ENCODE measurements at places on chromosomes 5 and 9. TPM values are rescaled to one million over a fixed set of nuclear protein-coding genes. Genes with fewer than 3 reads are reported as not detected.

The GABRA1 gene
- not detected for total RNA-seq

The OBP2B gene
- not detected for total RNA-seq

The SLC6A19 gene
- not detected for total RNA-seq

The NR4A3 gene
- total RNA-seq = 216 TPM

The LRRC19 gene
- total RNA-seq = not detected

The REEP2 gene
- total RNA-seq = 2.0 TPM

The DNM1 gene
- 25.8 TPM for total RNA-seq

The RORB gene
- total RNA-seq = 1.8 TPM

The PTGDS gene
- total RNA-seq = 76.9 TPM

The RNF20 gene
- total RNA-seq = 14.2 TPM

The CORO2A gene
- 2.8 TPM for total RNA-seq

The PTGR1 gene
- total RNA-seq = 38.3 TPM

The BARHL1 gene
- not detected for total RNA-seq

The PLAC8L1 gene
- not detected for total RNA-seq

The GAPT gene
- 6.1 TPM for total RNA-seq

The ECSCR gene
- 57.4 TPM for total RNA-seq

The DIAPH1 gene
- 45.7 TPM for total RNA-seq

DNA sequence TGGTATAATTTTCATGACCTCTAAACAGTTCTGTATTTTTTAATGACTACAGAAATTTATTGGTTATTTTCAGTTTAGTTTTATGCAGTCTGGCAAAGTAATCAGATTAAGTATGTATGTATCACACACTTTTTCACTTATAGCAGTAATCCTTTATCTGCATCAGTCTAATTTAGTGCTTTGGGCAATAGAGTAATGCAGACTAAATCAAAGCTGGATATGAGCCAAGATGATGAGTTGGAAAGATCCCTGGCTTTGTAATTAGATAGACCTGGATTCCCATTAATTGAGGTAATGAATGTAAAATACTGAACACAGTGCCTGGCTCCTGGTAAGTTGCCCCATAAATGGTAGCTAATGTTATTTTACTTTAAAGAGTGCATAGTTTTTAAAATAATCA, 215.4 kb upstream of the TLX3 start:
- no peak for DNase-seq

- no peak for DNase-seq
Observed at GRCh38 chr9:86648156-86648827, 294.1 kb upstream of the TUT7 start.

DNA sequence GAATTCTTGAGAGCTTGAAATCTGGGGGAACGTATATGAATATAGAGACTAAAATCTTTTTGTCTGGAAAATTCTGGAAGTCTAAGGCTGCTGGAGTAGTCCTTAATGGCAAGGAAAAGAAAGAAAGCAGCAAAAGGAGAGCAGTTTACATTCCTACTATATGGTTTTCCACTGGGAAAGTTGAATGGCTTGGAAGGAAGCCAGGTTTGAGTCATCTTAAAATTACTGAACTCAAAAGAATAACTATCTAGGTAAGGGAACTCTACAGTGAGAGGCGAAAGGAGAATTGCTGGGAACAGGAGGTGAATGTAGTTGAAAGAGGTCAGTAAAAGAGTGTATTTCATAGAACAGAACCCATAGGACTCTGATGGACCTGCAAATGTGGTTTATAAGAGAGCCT, 258.1 kb upstream of the EDIL3 start:
- DNase-seq = no peak

DNA sequence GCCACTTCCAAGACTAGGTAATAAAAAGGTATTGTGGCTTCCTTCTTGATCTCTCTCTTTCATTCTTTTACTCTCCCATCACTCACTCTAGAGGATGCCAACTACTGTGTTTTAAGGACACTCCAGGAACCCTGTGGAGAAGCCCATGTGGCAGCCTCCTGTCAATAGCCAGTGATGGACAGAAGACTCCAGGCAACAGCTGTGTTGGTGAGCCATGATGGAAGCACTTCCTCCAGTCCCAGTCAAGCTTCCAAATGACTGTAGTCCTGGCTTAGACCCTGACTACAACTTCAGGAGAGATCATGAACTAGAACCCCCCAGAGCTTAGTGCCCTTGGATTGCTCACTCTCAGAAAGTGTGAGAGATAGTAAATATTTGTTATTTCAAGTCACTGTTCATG, 123.9 kb downstream of the PPP2R2B start:
- DNase-seq = no peak

GRCh38 chr9:8268881-8269280, 469.3 kb upstream of the DMAC1 start:
- DNase-seq = no peak

DNA sequence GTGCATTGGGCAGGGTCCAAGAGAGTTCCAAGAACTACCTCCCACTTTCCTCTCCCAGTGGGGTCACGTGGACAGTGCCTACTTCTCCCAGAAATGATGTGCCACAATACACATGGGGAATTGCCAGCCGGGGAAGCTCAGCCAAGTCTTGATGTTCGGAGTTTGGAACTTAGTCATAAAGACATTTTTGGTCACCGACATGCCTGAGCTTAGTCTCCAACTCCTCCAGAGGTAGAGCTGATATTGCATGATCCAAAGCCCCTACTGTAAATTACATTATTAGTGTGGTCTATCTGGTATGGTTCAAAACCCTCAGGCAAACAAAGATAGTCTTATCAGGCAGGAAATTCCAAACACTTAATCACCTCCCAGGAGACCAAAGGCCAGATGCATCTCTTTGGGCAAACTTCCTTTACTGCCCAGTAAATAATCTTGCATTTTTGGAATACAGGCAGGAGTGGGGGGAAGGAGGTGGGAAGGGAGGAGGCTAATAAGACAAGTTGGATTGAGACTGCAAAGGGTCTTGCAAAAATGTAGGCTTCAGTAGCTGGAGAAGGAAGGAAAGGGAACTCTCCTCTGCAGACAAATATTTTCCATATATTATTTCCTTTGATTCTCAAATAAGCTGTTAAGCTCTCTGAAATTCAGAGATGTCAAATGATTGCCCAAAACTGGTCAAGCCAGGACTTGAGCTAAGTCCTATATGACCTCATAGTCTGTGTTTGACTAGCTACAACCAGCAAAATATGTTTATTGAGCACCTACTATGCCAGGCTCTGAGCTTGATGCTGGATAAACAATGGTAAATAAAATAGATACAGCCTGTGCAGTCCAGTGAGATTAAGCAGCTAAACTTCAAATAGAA, 99.4 kb downstream of the DRD1 start:
- no peak for DNase-seq

DNA sequence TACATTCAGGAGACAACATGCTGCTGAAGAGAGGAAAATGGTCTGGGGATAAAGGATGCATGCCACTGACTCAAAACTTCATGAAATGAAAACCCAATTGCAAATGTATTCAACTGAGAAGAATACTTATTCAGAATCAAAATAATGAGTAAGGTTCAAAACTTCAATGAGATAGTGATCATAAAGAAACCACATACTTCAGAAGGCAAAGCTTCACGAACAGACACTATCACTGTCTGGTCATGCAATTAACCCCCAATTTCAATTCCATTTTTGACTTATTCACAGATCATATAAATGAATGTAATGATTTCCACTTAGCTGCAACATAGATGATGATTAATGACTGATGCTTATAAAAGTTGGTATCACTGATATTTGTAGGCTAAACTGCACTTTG, 33.0 kb upstream of the CTNNAL1 start:
- no peak for DNase-seq

- DNase-seq = no peak
Observed at GRCh38 chr9:113154471-113154870, 3.7 kb downstream of the SLC31A2 start.

GRCh38 chr5:52825826-52826225, 38.1 kb downstream of the ITGA1 start:
- no peak for DNase-seq

GRCh38 chr5:111296570-111296969, 72.4 kb downstream of the CAMK4 start:
- DNase-seq = no peak

DNA sequence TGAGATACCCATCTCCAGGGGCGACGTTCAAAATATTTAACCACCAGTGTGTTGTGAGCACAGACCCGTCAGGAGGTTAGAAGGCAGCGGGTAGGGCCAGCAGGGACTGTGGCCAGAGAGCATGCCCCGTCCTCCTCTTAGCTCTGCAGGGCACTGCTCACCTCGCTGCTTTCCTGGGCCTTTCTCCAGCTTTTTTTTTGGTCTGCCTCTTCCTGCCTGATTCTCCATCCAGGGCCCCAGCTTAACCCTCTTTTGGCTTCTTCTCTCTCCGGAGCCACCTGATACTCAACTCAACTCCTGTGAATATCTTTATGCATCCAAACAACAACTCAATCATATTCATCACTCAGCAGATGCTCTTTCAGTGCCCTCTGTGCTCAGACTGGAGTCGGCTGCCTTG, 44.0 kb downstream of the TMOD1 start:
- DNase-seq = no peak

- DNase-seq = no peak
Observed at GRCh38 chr5:95261437-95262175, 23.3 kb downstream of the MCTP1 start.

- DNase-seq = no peak
Observed at GRCh38 chr5:122258241-122258640, 53.8 kb upstream of the SNCAIP start.

DNA sequence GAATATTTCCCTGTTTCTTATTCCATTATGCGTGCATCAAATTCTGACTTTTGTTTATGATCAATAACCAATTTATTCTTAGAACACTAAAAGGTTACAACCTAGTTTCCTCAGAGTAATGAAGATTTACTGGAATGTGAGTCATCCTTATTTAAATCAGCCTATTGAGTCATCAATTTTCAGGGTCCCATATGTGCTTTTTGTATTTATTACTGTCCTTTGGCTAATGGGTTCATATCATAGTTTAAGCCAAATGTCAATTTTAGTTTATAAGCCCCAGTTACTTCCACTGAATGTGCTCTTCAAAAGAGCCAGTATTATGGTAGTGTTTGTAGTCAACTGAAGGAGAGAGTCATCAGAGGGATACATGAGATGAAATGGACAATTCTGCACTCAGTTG, 359.2 kb downstream of the PRR16 start:
- DNase-seq = no peak

GRCh38 chr5:137587919-137588318, 88.8 kb upstream of the SPOCK1 start:
- DNase-seq = no peak

DNA sequence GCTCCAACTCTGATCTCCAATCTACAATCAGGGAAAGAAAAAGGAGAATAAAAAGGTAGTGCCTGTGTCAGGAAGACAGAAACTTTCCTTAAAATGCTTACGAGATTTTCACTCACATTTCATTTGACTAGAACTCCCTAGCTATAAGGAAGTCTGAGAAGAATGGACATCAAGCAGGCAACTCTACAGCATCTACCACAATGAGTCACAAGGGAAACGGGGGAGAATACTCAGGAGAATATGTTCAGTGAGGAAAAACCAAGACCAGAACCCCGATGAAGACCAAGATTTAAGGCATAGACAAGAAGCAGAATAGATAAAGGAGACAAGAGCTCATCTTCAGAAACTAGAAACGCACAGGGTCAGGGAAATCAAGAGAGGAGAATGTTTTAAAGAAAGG, 9.0 kb upstream of the SETD9 start:
- DNase-seq = no peak

DNA sequence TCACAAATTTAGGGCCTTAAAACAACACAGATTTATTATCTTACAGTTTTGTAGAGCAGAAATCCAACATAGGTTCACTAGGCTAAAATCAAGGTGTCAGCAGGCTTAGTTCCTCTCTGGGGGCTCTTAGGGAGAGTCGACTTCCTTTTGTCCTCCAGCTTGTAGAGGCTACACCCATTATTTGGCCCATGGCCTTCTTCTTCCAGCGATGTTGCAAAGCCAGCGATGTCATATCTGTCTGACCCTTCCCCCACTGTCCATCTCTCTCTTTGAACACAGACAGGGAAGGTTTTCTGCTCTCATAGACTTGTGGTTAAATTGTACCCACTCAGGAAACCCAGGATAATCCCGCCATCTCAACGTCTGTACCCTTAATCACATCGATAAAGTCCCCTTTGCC, 60.3 kb upstream of the SHB start:
- no peak for DNase-seq

DNA sequence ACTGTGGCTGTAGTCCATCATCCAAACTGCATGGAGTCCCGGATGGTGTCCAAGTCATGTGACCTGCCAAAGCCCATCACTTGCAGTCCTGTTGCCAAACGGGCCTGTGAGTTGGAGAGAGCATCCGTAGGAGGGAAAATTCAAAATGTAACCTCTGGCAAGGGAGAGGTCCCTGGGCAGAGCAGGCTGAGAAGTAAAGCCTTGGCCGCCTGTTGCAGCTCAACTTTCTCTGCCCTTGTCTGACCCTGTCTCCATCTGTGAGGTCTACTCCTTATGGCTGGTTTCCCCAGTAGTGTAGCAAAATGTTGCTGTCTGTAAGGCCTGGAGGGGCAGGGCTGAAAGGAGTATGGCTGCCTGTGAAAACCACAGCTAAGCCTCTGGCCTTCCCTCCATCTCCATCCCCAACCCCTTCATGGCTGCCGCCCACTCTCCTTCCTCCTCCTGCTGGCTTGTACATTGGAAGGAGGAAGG, 163.5 kb downstream of the SEMA6A start:
- DNase-seq = no peak

GRCh38 chr5:106399391-106399790, 1271.3 kb downstream of the EFNA5 start:
- no peak for DNase-seq

- DNase-seq = no peak
Observed at GRCh38 chr5:147508711-147509040, 1.2 kb downstream of the DPYSL3 start.

DNA sequence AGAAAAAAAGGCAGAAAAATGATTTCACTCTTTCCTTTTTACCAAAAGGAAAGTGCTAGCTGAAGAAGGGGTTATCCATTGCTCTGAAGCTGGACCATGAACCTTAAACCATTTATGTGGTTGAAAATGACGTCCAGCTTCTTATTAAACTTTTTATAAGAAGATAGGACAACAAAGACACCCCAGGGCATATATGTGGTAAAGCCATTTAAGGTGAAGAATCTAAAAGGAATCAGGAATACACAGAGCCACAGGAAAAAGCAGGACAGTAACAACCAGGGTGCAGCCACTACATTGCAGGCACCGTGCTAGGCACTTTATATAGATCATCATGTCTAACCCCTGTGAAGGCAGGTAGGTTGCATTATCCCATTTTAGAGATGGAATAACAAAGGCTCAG, 42.1 kb downstream of the RASEF start:
- DNase-seq = no peak

- DNase-seq = no peak
Observed at GRCh38 chr9:34440017-34440416, 18.4 kb downstream of the FAM219A start.

GRCh38 chr5:19886123-19886917, 101.7 kb downstream of the CDH18 start:
- DNase-seq = no peak

GRCh38 chr5:132049093-132049492, 11.4 kb upstream of the IL3 start:
- DNase-seq = no peak

GRCh38 chr9:114006155-114006550, 71.9 kb downstream of the AMBP start:
- DNase-seq = peak; percentile 8
